A549 treated with dexamethasone at 1 μM for 4 hours (cell line): ENCODE measurements at places on chromosomes 16 and 17. TPM values are rescaled to one million over a fixed set of nuclear protein-coding genes. Genes with fewer than 3 reads are reported as not detected.

Gene MT1E
- total RNA-seq = not detected in 5 replicates

Gene TMEM132E
- 0.01 to 0.02 TPM (median 0.02 TPM) in 4 of 5 replicates, not detected in the other for total RNA-seq

Gene CD300C
- 0.47 to 0.72 TPM (median 0.56 TPM) in 5 replicates for total RNA-seq

Gene NHLRC4
- total RNA-seq = 0.14 to 0.26 TPM (median 0.21 TPM) in 5 replicates

Gene ZNF423
- 0.06 to 0.29 TPM (median 0.18 TPM) in 5 replicates for total RNA-seq
